Stimulated activated CD4-positive, alpha-beta T cell treated with anti-CD3 and anti-CD28 coated beads, Interleukin-15, amount 100 ng/mL, for 1 hour (primary cell): ENCODE measurements at places on chromosomes 1 and 21.

DNA sequence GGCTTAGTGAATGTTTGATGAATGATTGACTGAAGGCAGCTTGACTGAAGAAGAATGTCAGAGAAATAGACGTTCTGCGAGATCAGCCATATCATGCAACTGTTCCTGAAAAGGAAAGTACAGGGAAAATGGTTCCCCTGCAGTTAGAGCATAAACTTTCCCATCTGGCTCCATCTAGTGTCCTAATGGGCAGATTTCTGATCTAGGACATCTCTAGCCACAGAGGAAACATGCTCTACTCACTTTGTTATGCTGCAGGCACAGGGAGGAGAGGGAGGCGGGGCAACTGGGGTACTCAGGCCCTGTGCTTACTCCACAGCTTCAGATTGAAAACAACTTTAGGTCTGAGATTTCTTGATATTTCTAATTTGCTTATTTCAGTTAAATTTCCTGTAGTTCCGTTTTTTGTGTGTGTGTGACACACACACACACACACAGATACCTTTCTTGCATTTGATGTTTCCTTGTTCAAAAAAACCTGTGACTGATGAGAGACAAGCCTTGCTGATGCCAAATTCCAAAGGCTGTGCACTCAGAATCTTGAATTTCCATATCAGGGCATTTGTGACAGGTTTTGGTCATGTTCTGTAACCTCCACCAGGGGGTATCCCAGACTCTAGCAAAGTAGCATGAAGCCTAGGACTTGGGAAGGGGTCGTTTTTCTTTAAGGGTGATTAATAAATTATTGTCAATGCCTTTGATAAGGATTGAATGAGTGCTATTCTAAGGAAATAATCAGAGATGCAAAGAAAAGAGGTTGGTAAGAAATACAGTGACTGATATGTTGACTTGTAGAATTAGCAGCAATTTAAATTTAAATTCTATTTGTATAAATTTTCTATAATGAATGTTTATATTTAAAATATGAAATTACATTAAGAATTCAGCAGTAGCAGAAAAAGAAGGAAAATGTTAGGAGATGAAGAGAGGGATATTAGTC is 139.7 kb upstream of the BEND5 start:
- no peak for DNase-seq

GRCh38 chr1:6695868-6696267 is 5.7 kb downstream of the DNAJC11 start:
- no peak for DNase-seq

GRCh38 chr1:155116113-155116764 is 11.4 kb upstream of the EFNA1 start:
- no peak for DNase-seq

GRCh38 chr1:93908394-93909145 is 660 bp downstream of the GCLM start:
- DNase-seq, result peak; percentile 12

- DNase-seq, result no peak
Measured at GRCh38 chr1:154006136-154006535, 15.6 kb downstream of the RPS27 start.

- no peak for DNase-seq
Measured at GRCh38 chr1:68409426-68409825, 40.3 kb downstream of the RPE65 start.

DNA sequence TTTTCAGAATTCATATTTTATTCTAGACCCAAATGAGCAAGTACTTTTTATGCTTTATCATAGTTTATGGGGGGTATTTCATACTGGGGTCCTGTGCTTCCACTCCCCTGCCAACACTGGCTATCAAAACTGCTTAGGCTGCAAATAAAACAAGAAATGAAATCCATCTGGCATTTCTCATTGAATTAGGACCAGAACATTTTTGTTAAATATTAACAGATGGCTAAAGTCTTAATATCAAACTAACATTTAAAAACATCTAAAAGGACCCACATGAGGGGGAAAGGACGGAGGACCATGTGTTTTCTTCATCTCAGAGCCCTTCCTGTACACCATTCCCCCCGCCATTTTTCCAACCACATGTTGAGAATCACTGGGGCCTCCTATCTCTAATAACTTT is 167.5 kb upstream of the C1orf105 start:
- no peak for DNase-seq

GRCh38 chr1:61222240-61222639 is 139.9 kb downstream of the NFIA start:
- DNase-seq, result no peak

DNA sequence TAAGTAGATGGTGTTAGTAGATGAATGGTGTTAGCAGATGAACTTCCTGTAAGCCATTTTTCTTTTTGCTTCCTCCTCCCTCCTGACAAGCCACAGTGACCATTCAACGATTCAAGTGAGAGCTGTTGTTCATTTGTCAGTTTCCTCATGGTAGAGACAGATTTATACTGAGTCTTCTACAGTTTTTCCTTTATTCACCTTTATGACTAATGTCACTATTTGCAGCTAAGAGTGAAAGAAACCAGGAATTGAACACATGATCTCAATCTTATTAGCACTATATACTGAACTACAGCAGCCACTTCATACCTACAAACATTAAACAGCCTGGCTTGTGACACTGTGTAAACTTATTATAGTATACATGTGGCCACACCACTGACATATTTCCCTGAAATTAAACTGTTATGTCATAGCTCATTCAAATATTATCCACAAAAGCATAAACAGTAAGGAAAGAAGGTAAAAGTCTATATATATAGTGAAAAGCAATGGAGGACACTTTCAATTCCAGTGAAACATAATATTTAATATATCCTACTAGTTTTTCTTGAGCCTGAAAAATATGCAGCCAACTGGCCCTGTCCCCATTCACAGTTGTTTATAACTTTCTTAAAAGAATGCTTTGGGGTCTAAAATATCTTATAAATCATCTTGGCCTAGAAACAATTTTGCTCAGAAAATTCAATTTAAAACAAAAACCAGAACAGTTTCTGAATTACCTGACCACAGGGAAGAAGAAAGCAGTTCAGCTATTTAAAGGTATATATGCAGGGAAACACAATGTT is 566.9 kb upstream of the ZRANB2 start:
- DNase-seq, result no peak

DNA sequence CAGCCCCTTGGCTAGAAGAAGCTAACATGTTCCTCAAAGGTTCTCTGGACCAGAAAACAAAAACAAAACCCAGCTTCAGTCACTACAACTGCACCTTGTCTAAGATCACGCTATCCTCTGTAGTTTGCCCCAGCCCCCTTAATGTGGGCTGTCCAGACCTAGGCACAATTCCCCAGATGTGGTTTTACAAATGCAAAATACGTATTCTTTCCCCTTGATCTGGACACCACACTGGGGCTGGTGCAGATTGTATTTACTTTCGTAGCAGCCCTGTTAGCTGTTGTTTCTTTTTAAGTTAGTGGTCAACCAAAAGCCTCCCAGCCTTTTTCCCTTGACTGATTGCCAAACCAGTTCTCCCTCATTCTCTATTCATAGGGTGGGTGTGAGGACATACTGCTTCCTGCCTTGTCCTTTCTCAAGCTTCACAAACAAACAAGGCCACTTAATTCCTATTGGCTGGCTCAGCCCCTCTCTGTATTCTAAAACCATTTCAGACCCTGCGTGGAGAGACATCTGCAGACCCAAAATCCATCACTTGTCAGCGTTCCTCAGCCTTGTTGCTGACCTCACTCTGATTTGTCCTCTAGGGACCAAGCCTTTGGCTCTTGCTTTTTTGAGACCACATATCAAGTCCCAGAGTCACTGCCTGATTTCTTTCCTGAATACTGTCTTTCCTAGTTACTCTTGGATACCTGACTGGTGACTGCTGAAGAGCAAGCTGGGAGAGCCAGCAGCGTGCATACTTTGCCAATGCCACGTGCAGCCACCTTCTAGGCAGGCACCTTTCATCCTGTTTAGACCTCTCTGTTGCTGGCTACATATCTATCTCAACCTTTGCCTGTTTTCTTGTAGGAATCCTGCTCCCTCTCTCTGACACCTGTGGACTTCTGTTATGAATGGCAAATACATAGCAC is 96.4 kb upstream of the RAB3GAP2 start:
- DNase-seq, result no peak

GRCh38 chr1:40050863-40051262 is 10.3 kb downstream of the CAP1 start:
- no peak for DNase-seq

DNA sequence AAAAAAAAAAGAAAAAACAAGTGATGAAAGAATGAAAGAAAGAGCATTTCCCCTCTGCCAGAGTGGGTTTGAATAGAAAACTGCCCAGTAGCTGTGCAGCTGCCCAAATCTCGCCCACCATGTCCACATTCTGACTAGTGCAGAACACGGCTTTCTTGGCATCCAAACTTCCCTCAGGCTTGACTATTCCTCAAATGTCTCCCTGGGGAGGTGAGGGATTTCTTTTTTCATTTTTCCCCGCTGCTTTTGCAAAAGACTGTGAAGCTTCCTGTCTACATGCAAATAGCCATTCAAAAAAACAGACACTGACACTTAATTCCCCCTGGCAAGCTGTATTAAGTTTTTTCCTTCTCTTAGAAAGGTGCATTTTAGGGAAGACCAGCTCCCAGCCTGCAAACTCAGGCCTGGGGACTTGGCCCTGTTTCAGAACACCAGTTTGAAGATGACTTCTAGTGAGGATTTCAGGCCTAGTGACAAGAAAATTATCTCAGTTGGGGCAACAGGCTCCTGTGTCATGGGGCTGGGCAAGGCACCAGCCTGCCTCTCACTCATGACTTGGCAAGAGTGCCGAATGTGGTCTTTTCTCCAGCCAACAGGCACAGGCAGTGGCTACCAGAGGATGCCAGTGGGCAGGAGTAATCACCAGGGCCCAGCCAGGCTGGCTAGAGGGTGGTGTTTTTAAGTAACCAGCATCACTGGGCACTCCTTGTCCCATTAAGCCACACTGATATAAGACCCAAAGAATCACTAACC is 178.1 kb upstream of the NFIA start:
- DNase-seq, result no peak

DNA sequence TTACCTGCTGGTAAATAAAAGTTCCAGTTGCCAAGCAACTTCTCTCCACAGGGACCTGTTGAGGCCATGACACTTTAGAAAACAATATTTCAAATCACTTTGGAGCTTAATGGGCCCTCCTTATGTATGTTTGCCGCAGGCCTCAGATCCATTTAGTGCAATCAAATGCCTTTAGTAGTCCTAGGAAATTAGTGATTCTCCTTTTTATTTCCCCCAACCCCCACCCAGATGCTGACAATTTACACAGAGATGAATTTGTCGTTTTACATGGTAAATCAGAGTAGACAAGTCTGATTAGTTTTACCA is 83.6 kb downstream of the CLIC4 start:
- no peak for DNase-seq

DNA sequence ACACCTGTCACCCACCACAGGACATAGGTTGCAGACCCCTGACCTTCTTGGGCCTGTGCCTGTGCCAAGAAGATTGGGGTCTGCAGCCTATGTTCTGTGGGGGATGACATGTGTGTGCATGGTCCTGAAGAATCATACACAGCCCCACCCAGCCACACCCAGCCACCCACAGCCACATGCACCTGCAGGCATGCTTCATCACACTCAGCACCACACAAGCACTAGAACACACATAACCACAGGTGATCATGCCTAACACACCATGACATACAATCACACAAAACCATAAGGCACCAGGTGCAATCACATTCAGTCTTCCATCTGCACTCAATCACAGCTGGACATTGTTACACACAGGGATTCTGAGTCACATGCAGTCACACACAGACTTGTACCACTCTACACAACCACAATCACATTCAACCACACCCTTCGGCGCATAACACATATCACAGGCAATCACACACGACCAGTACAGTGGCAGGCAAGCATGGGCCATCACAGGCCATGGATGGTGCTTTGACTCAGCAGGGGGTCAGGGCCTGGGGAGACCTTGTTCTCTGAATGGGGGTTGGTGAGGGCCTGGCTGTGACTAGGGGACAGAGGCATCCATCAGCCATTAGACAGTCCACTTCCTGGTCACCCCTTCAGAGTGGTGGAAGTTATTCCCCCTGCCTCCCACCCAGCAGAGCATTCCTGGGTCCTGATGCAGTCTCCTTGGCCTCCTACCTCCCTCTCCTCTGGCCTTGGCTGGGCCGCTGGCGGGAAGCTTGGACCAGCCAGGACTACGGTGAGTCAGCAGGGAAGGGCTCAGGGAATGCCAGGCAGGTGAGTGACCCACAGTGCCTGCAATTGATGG is 44.3 kb upstream of the EPS8L3 start:
- DNase-seq, result no peak

DNA sequence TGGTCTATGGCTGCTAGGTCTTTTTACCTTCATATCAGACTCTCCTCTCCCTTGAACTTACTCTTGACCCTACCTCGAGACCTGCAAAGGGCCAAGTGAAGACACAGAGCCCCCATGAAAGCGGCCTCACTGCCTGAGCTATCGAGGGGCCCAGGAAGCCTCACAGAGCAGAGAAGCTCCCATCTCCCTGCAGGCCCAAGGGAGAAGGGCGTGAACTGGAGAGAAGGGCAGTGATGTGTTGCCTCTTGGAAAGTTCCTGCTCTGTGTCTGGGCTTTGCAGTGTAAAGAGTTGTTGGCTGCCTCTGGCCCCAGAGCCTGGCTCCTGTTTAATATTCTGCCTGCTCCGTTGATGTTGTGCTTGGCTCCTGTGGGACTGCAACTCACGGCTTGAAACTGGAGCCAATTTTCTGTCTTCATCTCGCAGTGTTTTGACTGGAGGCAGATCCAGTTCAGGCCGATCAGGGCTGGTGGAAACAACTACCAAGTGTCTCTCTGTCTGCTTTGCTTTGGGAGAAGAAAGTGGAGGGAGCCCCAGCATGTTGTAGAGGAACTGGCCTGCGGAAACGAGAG is 4.3 kb downstream of the SERTAD4 start:
- no peak for DNase-seq

GRCh38 chr1:159898527-159898926 is 1.4 kb downstream of the CFAP45 start:
- no peak for DNase-seq

DNA sequence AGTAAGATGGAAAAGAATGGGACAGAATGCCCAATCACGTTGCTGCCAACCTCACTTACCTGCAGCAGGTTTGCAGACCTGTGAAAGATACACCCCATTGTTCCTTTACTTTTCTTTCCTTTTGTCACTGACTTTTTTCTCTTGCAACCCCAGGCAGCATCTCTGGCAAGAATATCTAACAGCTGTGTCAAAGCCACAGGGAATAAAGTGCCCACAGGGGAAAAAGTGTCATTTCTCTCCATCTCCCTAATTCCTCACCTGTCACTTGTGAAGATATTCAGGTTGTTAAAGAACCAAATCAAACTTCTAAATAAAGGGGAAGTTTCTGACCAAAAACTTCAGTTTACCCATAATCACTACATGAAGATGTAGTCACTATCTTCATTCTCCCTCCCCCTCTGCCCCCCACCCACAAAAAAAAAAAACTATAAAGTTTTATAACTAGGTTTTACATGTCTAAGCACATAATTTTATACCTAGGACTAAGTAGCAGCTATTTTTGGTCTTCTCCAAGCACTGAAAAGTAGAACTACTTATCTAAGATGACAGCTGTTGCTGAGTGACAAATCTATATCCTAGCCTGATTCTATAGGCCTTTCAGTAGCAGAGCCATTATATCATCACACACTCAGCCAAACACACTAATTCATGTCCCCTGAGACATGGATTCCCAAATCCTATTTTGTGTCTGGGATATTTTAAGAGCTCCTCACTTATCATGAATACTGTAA is 54.9 kb downstream of the TBX15 start:
- no peak for DNase-seq
